ENCODE measurements at places on chromosomes 3 and 15. TPM values are rescaled to one million over a fixed set of nuclear protein-coding genes. Genes with fewer than 3 reads are reported as not detected.

COX5A gene
- total RNA-seq, result 145 TPM

PROS1 gene
- total RNA-seq, result 5.8 TPM

SH2D7 gene
- total RNA-seq, result not detected

CPB1 gene
- not detected for total RNA-seq

SERPINI2 gene
- total RNA-seq, result not detected

CCR3 gene
- not detected for total RNA-seq

ILDR1 gene
- 5.6 TPM for total RNA-seq

CLDN18 gene
- total RNA-seq, result not detected

CFAP91 gene
- 0.17 TPM for total RNA-seq

SPINT1 gene
- total RNA-seq, result 177 TPM

SIDT1 gene
- total RNA-seq, result 18.4 TPM

CCR2 gene
- total RNA-seq, result not detected

SCG3 gene
- not detected for total RNA-seq
